Putamen (tissue), 1 donor: ENCODE measurements at places on chromosomes 7 and 10.

- DNase-seq = no peak
Measured at GRCh38 chr10:4196183-4196582, 411.2 kb upstream of the KLF6 start.

DNA sequence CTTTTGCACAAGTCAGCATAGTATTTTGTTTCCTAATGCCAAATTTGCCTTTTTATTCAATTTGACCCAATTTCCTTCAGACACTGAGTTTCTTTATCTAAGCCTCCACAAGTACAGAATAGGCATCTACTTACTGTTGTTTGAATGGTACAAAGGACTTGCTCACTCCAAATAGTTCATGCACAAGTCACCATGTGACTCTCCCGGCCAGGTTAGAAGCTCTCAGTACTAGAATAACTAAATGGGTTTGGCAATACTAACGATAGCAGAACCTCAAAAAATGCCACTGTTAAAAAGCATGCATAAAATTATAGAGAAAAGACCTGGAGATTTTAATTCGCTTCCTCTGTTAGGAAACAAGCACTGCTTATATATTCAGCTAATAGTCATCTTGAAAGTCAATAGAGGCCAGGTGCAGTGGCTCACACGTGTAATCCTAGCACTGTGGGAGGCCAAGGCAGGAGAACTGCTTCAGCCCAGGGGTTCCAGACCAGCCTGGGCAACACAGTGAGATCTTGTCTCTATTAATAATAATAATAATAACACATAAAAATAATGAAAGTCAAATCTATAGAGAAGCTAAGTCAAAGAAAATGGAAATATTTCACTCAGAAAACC is 335.8 kb upstream of the MBL2 start:
- DNase-seq = no peak

GRCh38 chr10:77229704-77230103 is 407.9 kb downstream of the KCNMA1 start:
- no peak for DNase-seq

DNA sequence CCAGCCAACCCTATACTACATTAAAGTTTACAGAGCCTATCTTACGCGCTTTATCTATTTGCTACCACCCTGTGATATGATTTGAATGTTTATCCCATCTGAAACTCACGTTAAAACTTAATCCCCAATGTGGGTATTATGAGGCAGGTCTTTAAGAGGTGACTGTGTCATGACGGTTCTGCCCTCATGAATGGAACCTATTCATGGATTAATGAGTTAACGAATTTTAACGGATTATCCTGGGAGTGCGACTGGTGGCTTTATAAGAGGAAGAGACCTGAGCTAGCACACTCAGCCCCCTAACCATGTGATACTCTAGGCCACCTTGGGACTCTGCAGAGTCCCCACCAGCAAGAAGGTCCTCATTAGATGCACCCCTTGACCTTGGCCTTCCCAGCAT is 37.8 kb downstream of the SRPK2 start:
- no peak for DNase-seq

- DNase-seq = no peak
Measured at GRCh38 chr7:29918850-29919249, 70.8 kb downstream of the SCRN1 start.
